LHCN-M2 (cell line): ENCODE measurements at places on chromosomes 16 and 17. TPM values are rescaled to one million over a fixed set of nuclear protein-coding genes. Genes with fewer than 3 reads are reported as not detected.

Gene KIF18B
- 12.1 and 14.7 TPM in 2 replicates for total RNA-seq

DNA sequence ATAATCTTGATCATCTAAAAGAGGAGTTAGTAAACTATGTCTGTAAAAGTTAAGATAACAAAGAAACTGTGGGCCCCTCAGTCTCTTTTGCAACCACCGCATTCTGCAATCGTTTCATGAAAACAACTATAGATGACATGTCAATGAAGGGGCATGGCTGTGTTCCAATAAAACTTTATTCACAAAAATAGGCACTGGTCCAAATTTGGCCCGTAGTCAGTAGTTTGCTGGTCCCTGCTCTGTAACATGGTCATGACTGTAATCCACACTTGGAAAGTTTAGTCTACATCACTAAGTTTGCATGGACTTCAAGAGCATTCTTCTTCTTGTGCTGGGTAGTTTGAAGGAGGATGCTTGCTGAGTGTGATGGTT is 299.3 kb upstream of the PSMD7 start:
- DNase-seq: no peak

- DNase-seq: no peak
Observed at GRCh38 chr16:57935904-57936303, 35.0 kb downstream of the CNGB1 start.

GRCh38 chr17:37214416-37214815 is 161.4 kb upstream of the C17orf78 start:
- DNase-seq: no peak

Gene TNP2
- total RNA-seq: not detected in 2 replicates

GRCh38 chr16:48352648-48353390 is 32.4 kb downstream of the SIAH1 start:
- DNase-seq: no peak

- no peak for DNase-seq
Observed at GRCh38 chr16:89923640-89924296, 626 bp downstream of the TUBB3 start.

Gene TUBB3
- total RNA-seq: 443 and 463 TPM in 2 replicates

Gene TMEM11
- 23.4 and 26.2 TPM in 2 replicates for total RNA-seq

- peak; percentile 70 for DNase-seq
Observed at GRCh38 chr17:48470388-48471034, 40.5 kb upstream of the SKAP1 start.

GRCh38 chr17:38415250-38416194 is 12.7 kb upstream of the ARHGAP23 start:
- DNase-seq: peak; percentile 41

GRCh38 chr16:23771642-23772041 is 16.8 kb downstream of the CHP2 start:
- DNase-seq: no peak
